ENCODE measurements at places on chromosomes 3 and 15.

DNA sequence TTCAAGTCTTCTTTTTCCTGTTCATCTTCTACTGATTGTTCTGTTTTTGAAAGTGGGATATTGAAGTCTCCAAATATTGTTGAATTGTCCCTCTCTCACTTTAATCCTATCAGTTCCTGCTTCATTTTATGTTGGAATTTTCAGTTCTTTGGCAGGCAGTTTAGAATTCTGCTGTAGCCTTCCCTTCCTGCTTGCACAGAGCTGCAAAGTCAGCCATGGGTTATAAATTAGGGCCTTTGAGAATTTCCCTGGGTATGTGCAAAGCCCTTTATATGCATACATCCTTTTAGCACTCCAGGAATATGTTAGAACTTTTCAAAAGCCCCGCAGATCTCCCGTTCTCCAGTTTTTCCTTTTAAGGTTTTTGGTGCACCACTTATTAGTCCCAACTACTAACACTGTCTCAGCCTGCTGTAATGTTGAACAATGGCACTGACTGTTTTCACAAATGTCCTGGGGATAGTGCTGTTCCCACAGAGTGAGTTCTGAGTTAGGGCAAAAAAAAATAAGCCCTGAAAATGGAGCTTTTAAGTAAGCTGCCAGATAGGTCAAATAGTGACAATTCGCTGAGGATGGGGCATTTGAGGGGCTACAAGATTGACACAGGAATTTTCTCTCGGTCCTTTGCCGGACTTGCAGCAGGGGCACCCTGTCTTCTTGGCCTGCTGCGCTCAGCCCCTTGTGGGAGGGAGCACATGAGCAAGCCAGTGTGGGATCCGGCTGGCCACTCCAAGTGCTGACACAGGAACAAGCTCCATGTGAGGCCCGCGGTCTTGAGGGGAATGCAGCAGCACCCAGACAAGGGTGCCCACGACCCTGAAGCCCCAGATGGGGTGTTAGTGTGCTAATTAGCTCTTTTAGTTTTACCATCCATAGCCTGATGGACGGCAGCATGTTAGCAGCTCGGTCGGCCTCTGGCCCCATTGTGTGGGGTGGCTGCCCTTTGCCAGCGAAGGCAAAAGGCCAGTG, 96.0 kb downstream of the VPS8 start:
- DNase-seq = no peak

DNA sequence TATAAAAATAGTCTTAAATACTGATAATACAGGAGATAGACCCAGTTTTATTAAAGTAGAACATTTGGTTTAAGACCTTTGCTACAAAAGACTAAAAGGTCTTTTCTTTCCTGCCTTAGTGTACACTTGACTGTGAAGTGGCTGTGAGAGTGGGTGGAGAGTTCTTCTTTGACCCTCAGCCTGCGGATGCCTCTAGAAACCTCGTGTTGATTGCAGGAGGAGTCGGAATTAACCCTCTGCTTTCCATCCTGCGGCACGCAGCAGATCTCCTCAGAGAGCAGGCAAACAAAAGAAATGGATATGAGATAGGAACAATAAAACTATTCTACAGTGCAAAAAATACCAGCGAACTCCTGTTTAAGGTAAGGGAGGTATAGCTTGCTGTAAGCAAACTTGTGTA, 36.5 kb downstream of the OXNAD1 start:
- no peak for DNase-seq

- peak; percentile 5 for DNase-seq
Measured at GRCh38 chr3:56347219-56347871, 120.9 kb downstream of the ERC2 start.

- no peak for DNase-seq
Measured at GRCh38 chr3:57064572-57064971, 4.1 kb downstream of the SPATA12 start.

- DNase-seq = peak; percentile 90
Measured at GRCh38 chr3:16761571-16761970, 123.2 kb upstream of the PLCL2 start.

DNA sequence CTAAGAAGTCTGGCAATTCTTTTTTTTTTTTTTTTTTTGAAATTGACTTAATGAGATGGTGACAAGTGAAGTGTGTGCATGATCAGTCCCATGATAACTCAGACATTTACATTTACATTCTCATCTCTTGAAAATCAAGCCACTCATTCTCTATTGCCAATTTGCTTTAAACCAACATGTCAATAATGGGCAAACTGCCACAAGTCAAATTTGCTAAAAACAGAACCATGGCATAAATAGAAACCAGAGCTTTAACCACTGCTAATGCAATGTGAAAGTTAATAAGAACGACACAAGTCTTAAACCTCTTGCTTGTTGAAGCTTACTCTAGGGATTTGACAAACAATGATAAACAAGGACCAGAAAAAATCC, 12.0 kb upstream of the COL8A1 start:
- no peak for DNase-seq

DNA sequence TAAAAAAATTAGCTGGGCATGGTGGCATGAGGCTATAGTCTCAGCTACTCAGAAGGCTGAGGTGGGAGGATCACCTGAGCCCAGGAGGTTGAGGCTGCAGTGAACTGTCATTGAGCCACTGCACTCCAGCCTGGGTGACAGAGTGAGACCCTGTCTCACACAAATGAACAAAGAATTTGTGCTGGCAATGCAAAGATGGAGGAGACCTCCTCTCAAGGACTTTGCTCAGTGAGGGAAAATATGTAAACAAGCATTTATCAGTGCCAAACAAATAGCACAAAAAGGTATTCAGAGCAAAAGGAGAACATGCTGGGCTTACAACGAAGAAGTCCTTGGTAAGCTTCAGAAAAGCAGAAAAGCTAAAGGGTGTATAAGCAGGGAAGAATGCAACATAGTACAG, 113.1 kb upstream of the UMPS start:
- no peak for DNase-seq

DNA sequence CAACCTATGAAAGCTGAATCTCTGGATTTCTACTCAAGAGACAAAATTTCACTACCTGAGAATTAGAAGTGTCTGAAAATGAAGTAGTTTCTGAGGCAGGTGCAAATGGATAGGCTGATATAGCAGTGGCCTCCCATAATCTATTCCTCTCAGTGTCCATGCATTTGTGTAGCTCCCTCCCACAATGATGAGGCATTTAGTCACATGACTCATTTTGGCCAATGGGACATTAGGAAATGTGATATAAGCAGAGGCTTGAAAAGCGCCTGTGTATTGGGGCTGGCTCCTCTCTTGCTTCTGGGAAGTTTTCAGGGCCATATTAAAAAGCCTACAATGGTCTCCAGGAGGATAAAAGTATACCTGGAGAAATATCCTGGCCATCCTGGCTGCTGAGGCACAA, 79.7 kb upstream of the MRPL3 start:
- DNase-seq = no peak

- DNase-seq = peak; percentile 49
Measured at GRCh38 chr3:12370758-12371157, 81.9 kb downstream of the PPARG start.

GRCh38 chr3:188817935-188818269, 353.9 kb upstream of the TPRG1 start:
- no peak for DNase-seq

DNA sequence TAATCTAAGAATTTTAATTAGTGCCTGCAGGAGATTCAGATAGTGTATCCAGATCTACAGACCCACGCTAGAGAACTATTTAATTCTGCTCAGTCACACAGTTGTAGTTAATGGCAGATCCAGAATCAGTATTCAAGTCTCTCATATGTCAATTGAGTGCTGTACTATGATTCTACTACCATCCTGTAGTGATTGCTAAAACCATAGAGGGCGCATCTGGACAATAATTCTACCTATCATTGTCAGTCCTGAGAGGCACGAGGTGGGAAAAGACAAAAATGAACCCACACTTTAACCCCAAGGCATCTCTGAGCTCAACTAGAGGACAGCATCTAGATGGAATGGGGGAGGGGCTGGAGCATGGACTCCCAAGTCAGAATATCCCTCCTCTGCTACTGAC, 22.7 kb downstream of the DHX36 start:
- DNase-seq = no peak

GRCh38 chr3:42600958-42601675, 631 bp downstream of the NKTR start:
- DNase-seq = peak; percentile 70

GRCh38 chr3:65245133-65246063, 557.6 kb upstream of the ADAMTS9 start:
- peak; percentile 34 for DNase-seq

DNA sequence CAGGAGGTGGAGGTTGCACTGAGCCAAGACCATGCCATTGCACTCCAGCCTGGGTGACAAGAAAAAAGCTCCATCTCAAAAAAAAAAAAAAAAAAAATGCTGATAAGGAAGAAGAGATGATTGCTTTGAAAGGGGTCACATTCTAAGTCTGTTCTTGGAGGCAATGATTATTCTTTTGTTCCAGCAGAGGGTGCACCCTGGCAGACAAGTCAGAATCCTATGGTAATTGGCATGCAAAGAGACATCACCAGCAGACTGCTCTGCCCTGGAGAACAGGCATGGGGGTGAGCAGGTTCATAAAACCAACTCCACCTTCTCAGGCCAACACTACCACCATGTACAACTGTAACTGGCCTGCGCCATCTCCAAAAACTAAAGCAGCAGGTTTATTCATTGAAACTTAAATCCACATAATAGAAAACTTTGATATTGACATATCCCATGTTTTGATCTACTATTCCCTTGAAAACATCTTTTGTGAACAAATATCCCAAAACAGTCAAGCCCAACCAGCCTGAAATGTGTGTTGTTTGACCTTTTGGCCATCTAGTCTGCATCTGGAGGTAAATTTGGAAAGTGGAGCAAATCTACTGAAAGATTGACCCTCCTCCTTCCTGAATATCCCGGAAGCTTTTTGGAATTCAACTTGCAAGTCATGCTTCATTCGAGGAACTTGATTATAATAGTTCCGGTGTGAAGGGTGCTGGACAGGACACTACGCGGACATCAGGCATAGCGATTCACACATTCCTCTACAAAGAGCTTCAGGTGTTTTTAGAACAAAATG, 100.3 kb downstream of the MECOM start:
- no peak for DNase-seq

Data from fibroblast of skin of right biceps (primary cell).